HT1080 (cell line): ENCODE measurements at places on chromosomes 11 and 22.

DNA sequence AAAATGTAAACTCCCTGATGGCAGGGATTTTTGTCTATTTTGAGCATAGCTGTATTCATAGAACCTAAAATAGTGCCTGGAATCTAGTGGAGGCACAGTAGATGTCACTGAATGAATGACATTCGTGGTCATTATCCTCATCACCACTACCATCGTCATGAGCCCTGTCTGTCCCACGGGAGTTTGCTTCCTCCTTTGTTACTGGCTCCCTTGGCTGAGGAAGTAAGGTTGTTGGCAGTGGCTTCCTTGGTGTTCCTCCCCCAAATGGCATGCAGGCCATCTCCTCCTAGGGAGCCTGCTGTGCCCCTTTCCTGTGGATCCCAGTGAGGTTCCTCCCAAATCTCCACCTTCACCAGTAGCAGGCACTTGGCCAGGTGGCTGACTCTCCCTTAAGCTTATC lies 183.0 kb downstream of the CEP164 start:
- no peak for DNase-seq

DNA sequence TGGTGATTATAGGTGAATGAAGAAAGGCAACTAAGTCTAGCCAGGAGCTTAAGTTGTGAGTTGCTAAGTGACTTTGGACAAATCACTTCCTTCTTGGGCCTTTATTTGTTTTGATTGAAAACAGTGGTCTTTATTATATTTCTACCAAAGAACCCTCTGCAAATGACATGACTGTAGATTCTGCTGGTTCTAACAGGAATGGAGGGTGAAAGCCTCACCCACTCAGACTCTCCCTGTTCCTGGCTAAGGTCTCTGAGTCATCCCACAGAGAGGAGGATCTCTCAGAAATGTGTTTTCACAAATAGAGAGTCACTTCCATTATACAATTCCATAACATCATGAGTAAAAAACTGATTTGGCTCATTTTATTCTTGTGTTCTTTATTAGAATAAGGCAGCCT lies 583.9 kb upstream of the LRRC4C start:
- DNase-seq: peak; percentile 62

DNA sequence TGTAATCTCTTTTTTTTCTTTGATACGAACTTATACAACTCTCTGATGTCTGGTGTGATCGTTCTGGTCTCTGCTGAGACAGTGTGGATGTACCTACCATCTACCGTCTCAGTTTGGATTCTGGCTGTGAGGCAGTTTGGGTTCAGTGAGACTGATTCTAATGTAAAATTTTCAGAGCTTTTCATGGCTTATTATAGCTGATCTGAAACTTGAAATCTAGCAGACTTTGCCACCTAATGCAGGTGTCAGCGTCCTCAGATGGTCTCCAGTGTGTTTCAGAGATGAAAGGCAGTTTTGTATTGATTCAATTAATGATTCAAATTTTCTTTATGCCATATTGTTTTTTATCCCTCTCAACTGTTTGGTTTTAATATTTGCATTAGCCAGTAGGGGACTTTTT lies 35.9 kb downstream of the PPFIBP2 start:
- DNase-seq: no peak

DNA sequence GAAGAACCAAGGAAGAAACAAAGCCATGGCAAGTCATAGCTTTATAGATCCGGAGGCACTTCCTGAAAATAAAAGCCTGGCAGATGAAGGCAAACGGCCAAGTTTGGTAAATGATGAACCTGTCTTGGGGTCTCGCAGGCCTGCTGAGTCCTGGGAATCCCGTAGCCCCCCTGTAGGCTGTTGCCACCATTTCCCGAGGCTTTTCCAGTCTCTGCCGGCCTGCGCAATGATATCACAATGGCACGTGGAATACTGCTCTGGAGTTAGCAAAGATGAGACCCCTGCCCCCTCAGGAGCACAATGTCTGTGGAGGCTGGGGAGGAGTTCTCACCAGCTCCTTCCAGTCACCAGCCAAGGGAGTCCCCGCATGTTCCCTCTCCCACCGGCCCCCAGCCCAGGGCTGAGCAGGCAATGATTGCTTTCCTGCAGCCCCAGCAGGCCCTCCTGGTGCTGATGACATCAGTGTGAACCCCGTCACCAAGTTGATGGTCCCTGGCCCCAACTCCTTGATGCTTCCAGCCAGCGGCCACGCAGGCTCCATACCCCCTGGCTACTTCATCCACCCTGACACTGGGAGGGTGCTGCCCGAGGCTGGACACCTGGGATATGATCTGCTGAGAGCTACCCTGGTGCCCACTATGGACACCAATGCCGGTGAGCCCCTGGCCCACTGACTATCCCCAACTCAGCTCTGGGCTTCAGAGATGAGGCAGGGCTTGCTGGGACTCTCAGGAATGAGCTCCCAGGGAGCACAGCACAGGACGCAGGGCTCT lies 55.9 kb downstream of the BTG4 start:
- DNase-seq: no peak

DNA sequence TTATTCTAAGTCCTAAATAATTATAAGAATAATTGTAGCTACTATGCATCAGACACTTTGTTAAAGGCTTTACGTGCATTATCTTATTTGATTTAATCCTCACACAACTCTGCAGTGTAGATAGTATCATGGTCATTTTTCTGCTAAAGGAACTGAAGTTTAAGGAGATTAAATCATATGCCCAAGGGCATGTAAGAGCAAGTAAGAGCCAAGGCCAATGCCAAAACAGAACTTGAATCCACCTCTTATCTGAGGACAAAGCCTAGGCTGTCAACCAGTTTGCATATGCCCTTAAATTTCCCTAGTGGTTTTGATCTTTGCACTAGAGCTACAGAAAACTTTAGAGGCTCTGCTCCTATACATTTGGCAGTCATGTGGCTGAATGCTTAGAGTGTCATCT lies 65.6 kb upstream of the OR5AK2 start:
- DNase-seq: no peak

DNA sequence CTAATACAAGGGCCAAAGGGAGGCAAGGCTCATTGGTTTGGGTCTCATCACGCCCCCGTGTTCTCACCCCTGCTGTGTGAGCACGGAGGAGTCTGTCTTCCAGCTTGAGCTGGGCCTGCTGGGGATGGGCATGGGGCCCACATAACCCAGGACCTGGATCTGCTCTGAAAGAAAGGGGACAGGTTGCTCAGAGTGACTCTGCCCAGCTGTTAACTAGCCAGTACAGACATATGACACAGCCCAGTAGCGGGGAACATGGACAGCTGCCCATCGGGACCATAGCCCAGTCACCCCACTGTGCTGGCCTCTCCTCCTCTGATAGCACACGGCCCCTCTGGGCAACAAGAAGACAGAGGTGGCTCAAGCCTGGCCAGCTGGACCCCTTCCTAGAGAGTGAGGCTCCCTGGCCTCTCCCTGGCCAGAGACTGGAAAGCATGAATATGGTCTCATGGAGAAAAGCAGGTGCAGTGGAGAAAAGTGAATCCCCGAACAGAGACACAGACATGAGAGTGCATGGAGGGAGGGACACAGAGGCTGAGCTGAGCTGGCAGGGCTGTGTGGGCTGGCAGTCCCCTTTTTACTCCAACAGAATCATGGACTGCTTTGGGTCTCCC lies 973.9 kb downstream of the BRD1 start:
- DNase-seq: no peak

GRCh38 chr11:130388607-130389205 lies 39.7 kb downstream of the ADAMTS8 start:
- DNase-seq: no peak

- DNase-seq: no peak
These were observed 216.1 kb upstream of the NARS2 start for GRCh38 chr11:78790784-78791183.

GRCh38 chr22:44995105-44995514 lies 14.7 kb downstream of the PHF21B start:
- DNase-seq: no peak

- no peak for DNase-seq
These were observed 339.4 kb downstream of the CADM1 start for GRCh38 chr11:115164774-115165173.

GRCh38 chr11:104968856-104969776 lies 742 bp upstream of the CASP4 start:
- DNase-seq: no peak

DNA sequence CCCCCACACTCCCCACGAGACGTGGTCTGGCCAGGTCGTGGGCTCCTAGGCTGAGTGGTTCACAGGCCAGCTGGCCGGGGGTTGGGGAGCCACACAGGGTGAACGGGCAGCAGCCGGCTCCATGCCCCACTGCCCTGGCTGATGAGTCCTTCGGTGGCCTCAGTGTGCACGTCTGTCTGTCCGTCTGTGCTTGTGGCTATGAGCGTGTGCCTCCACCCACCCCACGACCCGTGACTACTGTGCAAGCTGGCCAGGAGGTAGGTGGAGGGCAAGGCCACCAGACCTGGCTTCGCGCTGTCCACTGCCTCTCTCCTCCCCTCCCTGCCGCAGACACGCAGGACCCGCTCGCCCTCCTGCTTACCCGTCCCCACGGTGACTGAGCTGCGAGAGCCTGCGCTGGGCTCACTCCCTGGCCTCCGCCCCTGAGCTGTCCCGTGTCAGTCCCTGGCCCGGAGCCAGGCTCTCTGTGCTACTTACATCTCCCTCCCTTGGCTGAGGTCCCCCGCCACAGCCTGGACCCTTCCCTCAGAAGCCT lies 14.1 kb downstream of the CSDC2 start:
- DNase-seq: no peak

DNA sequence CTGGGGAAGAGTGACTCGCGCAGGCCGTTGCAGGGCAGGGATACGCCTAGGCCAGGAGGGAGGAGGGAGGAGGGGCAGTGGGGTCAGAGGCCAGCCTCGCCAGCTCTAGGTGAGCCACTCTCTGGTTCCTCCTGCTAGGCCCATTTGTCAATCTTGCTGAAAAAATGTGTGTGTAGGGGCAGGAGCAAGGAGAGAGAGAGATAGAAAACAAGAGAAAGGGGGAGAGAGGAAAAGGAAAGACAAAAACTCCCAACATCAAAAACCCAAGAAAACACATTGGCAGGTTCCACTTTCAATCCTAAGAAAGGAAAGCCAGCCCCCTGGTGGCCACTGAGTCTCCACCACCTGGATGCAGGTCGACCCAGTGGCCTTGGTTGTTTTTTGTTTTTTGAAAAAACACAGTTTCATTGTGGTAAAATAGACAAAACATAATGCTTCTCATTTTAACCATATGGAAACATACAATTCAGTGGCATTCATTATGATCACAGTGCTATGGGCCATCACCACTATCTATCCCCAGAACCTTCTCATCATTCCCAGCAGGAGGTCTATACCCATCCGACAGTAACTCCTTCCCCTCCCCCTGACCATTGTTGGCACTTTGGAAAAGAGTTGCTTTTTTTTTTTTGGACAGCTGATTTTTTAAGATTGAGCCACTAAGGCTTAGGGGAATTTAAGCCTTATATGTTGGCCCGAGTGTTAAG lies 10.9 kb downstream of the OMP start:
- DNase-seq: peak; percentile 11

GRCh38 chr22:20868025-20868962 lies 9.5 kb downstream of the SNAP29 start:
- no peak for DNase-seq

- no peak for DNase-seq
These were observed 288.3 kb downstream of the TENM4 start for GRCh38 chr11:79152511-79152910.

- peak; percentile 16 for DNase-seq
These were observed 212.0 kb upstream of the CHORDC1 start for GRCh38 chr11:90434858-90435257.

DNA sequence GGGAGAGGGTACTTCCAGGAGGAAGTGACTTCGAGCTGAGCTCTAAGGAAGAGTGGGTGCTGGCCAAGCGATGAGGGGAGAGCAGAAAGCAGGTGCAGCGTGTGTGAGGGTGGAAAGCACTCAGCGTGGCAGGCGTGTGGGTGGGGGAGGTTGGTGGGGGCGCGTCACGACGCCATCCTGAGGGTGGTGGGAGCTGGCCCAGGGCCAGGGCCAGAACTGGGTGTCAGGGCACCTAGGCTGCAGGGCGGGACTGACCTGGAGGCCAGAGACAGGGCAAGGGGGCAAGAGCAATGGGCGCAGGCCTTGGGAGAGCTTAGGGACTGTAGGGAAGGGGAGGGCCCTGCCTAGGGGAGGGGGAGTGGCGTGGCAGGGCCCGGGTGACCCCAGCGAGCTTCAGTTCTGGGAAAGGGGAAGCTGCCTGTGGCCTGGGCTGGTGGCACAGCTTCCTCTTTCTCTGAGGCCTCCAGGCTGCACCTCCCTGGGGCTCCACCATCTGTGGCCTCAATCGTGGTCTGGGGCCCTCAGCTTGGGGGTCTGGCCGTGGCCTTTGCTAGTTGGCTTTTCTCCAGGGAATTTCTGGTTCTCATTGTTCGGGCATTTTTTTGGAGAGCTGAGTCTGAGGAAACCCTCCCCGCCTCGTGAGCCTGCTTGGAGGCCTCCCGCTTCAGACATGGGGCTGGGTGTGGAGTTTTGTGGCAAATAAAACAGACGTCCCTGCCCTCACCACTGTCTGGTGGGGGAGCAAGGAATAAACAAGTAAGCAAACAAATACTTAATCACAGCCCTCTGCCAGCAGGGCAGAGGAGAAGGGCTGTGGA lies 8.9 kb downstream of the RELT start:
- DNase-seq: no peak

DNA sequence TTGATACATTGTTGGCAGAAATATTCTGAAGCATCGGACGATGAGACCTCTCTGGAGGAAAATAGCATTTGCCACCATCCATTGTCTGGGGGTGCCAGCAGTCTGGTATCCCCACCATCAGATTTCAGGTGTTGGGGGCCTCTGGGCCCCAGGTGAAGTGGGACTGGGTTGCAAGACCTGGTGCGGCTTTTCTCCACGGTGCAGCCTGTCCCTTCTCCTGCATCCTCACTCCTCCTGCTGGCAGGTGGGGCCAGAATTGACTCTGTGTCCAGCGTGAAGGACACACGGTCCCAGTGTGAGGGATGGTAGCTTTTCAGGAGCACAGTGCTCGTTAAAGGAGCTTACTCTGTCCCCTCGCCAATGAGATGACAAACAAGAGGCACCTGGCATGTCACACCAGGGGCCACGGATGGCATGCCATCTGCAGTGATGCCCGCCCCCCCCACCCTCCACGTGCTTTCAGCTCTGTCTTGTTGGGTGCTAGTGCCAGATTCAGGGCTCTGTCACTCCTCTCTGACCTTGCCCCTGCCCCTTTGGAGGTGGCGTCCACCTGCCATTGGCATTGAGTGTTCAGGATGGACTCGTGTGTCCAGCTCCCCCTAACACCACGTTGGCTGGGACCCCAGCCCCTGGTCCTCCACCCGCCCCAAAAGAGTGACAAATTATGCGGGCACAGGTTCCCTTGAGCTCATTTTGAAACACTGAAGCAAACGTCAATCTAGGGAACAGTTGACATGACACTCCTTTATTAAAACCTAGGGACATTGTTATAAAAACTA lies 62.4 kb downstream of the PARVG start:
- no peak for DNase-seq
